Progenitor cell of endocrine pancreas (in vitro differentiated cells): ENCODE measurements at places on chromosomes 2 and 18.
A peak's percentile ranks its signal among the peaks of the same experiment; 100 is the strongest.

DNA sequence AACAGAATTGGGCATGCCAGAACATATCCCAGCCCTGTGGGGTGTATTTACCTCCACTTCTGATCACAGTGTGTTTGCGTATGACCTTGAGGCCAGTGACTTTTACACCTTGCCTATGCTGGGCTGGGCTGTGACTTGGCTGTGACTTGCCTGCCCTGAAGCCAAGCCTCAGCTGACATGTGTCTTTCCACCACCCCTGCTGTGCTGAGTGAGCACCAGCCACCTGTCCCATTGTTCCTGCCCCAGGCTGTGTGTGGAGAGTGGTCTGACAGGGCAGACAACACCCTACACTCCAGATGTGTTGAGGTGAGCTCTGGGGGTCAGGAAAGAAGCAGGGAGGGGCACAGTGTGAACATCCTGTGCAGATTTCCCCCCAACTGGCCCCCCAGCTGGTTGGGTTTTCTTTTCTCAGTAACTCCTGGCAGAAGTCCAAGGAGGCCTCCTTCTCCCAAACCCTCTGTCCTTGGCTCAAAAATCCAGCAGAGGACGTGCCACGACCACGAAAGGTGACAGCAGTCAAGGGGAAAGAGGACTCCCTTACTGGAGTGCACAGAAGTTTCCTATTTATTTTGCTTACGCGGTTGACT is 5.1 kb upstream of the STEAP3 start:
- DNase-seq, result no peak

DNA sequence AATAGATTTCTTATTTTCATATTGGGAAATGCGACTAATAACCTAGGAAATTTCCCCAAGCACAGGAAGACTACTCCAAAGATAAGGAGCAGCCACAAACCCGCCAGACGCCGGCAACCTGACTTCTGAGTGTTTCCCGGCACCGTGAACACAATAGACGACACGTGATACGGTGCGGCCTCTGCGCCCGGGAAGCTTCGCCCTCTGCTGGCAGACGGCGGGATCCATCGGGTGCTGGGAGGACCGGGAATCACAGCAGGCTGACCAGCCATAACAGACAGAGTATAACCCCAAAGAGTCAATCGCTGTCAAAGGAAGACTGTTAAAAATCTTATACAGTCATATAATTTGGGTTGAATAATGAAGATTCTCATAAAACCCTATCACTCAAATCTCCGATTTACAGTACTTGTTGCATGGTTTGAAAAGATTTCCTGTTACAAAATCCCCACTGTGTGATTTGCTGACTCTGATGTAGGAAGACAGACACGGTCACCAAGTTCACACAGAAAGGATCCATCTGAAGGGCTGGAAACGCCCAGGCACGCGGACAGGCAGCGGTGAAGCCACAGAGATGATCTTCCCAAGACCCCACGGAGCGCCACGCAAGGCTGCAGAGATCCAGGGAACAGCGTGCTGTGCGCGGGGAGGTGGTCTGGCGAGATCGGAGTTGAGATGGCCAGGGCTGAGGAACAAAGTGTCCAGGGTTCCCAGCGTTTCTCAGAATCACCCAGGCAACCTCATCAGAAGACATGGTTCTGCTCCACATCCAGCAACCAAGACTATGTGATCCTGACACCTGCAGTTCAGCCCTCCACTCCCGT is 73.8 kb downstream of the EIPR1 start:
- peak; percentile 80 for DNase-seq

GRCh38 chr2:126963390-126963789 is 64.7 kb downstream of the TEX51 start:
- DNase-seq, result no peak

DNA sequence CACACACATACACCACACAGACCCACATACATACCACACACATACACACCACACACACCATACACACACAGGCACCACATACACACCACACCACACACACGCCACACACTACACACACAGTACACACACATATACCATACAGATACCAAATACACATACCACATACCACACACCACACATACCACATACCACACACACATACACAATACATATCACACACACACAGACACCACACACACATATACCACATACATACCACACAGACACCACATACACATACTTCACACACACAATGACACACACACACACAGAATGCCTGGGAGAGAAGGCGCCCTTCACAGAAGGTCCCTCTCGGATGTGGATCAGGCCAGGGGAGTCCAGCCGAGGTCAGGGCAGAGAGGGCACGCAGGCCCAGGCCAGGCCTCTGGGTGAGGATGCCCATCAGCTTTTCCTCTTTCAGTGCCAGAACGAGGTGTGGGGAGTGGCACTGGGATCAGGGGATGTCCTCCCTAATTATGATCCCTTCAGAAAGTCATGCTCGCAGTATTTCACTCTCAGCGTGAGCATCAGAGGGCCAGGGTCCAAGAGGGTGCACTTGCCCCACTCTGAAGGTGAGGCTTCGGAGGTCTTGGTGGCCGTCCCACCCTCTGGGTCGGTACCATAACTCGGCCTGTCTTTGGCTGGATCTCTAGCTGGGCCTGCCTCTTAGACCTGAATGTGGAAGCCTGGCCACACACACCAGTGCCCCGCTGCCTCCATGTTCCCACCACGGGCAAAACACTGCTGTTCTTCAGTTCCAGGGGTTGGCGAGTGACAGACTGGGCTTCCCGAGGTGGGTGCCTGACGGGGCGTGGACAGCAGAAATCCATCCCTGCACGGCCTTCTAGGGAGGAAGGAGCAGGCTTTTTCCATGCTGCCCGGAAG is 70.6 kb upstream of the ODC1 start:
- DNase-seq, result no peak

DNA sequence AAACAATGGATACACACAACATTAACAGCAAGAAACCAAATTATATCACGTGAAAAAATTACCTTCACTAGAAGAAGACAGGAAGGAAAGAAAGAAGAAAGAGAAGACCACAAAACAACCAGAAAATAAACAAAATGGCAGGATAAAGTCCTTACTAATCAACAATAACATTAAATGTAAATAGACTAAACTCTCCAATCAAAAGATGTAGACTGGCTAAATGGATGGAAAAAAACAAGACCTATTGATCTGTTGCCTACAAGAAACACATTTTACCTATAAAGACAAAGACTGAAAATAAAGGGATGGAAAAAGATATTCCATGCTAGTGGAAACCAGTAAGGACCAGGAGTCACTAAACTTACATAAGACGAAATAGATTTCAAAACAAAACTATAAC is 167.0 kb upstream of the ZC3H15 start:
- DNase-seq, result no peak

DNA sequence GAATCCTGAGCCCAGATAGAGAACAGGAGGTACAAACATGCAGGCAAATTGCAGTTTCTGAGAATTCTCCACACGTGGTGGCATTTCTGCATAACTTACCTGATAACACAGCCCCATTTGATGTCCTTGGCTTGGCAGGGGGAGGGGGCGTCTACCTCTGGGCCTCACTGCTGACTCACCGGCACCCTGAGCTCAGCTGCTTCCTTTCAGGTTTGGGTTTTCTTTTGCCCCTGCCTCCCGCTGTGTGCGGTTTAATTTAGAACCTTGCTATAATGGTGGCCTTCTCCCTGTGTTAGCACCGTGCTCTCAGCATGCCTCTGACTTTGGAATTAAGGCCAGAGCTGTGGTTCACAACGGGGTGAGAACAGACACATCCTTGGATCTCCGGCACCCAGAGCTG is 4.4 kb downstream of the CTIF start:
- DNase-seq, result no peak

DNA sequence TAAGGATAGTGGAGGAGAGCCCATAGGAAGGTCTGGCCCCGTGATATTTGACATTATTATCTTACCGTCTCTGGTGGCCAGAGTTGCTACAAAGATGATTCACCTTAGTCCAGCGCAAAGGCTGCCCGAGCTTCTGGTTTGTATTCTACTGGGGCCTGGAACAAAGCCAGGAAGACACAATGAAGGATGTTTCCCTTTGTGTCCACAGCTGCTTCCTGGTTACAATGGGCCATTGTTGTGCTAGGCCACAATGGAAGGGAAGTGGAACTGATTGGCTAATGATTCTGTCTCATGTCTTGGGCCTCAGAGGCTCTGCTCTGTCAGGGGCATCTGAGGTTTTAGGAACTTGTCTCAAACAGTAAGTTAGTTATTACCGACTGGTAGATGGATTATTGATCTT is 132.2 kb downstream of the TDRD15 start:
- DNase-seq, result no peak

GRCh38 chr18:24076950-24077349 is 61.9 kb upstream of the CABYR start:
- DNase-seq, result no peak

- DNase-seq, result no peak
Observed at GRCh38 chr18:1510542-1511179, 606.0 kb downstream of the ADCYAP1 start.

GRCh38 chr2:226320076-226320948 is 479.3 kb downstream of the IRS1 start:
- no peak for DNase-seq

DNA sequence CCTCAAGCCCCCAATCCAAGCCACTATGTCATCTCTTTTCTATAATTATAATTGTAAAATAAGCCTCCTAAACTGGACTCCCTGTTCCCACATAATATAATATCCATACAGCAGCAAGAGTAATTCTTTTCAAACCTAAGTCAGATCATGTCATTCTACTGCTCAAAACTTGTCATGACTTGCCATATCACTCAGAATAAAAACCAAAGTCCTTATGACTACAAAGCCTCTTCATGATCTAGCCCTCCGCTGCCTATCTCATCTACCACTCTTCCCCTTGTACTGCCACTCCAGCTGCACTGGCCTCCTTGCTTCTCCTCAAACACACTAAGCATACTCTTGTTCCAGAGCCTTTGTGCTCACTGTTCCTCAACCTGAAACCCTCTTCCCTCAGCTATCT is 69.9 kb downstream of the MEMO1 start:
- no peak for DNase-seq

DNA sequence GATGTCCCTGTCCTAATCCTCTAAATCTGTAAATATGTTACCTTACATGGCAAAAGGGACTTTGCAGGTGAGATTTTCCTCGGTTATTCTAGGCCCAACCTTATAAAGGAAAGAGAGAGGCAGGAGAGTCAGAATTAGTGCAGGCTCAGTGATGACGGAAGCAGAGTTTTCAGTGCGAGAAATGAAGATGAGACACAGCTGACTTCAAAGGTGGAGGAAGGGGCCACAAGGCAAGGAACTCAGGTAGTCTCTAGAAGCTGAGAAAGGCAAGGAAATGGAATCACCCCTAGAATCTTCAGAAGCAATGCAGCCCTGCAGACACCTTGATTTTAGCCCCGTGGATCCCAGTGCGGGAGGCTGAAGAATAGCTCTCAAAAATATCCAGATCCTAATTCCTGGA is 7.2 kb upstream of the LCLAT1 start:
- DNase-seq, result no peak

- no peak for DNase-seq
Observed at GRCh38 chr2:13508671-13509070, 791.9 kb downstream of the TRIB2 start.

GRCh38 chr18:48541026-48541746 is 2.4 kb downstream of the CTIF start:
- peak; percentile 49 for DNase-seq

GRCh38 chr18:9851511-9851910 is 34.3 kb upstream of the TXNDC2 start:
- no peak for DNase-seq

DNA sequence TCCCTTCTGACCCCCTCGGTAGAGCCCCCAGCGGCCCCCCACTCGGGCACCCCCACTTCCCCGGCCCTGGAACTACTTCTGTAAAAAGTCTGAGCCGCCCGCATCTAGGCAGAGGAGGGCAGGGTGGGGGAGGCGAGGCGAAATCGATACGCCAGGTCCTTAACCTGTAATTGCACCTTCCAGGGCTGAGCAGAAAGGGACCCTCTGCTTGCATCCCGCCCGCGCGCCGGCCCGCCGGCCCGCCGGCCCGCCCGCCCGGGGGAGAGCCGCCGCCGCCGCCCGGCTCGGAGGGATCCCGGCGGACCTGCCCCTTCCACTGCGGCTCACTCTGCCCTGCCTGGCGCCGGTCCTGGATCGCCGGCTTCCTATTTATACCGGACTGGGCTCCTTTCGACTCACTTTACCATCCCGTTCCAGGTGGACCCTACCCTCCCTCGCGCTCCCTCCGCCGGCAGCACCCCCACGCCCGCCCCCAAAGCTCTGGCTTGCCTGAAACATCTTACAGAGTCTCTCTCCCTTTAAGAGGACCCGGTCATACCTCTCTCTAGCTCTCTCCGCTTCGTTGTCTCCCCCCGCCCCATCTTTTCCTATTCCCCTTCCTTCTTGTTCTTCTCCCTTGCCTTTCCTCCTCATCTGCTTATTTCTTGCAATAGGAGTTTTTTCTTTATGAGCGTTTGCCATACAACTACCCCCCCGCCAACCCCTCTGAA is 797 bp downstream of the KLHL14 start:
- peak; percentile 53 for DNase-seq

GRCh38 chr2:95281786-95282185 is 7.5 kb downstream of the PROM2 start:
- no peak for DNase-seq

GRCh38 chr2:230805353-230806017 is 59.3 kb upstream of the ITM2C start:
- DNase-seq, result no peak

- DNase-seq, result no peak
Observed at GRCh38 chr2:31353179-31353578, 61.4 kb downstream of the XDH start.

GRCh38 chr18:62437235-62438017 is 85.4 kb upstream of the ZCCHC2 start:
- no peak for DNase-seq

DNA sequence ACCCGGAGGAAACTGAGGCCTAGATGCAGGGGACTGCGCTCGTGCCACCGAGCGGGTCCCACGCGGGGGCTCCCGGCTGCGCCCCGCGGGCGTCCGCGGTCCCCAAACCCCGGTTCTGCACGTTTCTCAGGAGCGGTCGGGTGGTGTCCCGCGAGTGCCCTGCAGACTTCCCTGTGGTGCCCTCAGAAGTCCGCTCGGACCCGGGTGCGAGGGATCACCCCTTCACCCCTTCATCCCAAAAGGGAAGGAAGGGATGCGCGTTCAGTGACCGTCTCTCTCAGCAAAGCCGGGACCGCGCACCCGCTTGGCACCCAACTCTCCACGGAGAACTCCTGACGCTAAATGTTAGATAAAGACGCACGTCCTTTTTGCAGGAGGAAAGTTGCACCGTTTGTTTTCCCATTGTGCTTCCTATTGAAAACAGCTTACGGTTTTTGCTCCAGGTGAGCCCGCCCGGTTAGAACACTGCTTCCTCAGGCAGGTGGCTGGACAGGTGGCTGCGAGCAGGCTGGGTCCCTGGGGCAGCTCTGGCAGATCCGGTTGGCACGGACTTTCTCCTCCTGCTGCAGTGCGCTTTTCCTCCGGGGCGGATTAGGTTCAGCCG is 779 bp downstream of the DGKD start:
- no peak for DNase-seq

- no peak for DNase-seq
Observed at GRCh38 chr2:65313954-65314256, 86.3 kb downstream of the ACTR2 start.
